T-cell (primary cell): ENCODE measurements at places on chromosomes 11 and 22.

GRCh38 chr11:104965735-104966134, 2.6 kb downstream of the CASP4 start:
- no peak overlapping the region for H3K4me3 ChIP-seq
- H3K36me3 ChIP-seq, result no peaks in the 10 kb centered on the region
- DNase-seq, result no peak
- H3K27ac ChIP-seq, result no peak overlapping the region
- no peaks in the 10 kb centered on the region for H3K27me3 ChIP-seq

DNA sequence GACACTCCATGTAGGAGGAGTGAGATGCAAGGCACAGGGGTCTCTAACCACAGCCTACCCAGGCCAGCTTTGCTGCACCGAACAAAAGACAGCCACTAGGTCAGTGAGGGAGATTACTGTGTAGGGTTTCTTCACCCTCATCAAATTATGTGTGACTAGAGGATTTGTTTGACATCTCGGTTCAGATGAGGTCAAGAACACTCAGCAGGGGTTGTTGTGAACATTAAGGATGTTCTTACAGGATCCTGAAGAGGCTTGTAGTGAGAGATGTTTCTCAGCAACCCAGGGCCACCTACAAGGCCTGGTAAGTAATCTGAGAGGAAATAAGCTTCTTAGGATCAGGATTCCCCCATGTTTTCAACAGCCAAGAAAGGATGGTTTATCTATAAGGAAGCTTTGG, 202.1 kb downstream of the NXPE2 start:
- H3K27me3 ChIP-seq, result no peaks in the 10 kb centered on the region
- H3K4me3 ChIP-seq, result no peak overlapping the region
- H3K27ac ChIP-seq, result no peak overlapping the region
- no peaks in the 10 kb centered on the region for H3K4me1 ChIP-seq
- H3K36me3 ChIP-seq, result no peaks in the 10 kb centered on the region
- DNase-seq, result no peak

DNA sequence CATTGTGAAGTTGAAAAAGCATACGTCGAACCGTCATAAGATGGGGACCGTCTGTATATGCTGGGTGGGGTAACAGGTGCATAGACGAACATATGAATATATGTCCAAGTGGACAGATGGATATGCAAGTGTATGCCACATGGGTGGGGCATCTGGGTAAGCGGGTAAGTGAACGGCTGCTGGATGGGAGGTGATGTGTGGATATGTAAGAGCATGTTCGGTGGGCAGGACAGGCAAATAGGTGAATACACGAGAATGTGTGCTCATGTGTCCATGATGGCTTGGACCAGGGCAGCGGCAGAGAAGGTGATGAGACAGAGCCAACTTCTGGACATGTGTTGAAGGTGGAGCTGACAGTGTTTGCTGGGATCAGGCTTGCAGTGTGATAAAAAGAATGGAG, 12.0 kb downstream of the IFITM10 start:
- peaks cover 14% of the 10 kb centered on the region for H3K4me1 ChIP-seq
- H3K4me3 ChIP-seq, result no peak overlapping the region
- no peak overlapping the region for H3K27ac ChIP-seq
- DNase-seq, result no peak
- peaks cover 7% of the 10 kb centered on the region for H3K27me3 ChIP-seq
- no peaks in the 10 kb centered on the region for H3K36me3 ChIP-seq

- no peak overlapping the region for H3K4me3 ChIP-seq
- H3K27ac ChIP-seq, result no peak overlapping the region
- no peak for DNase-seq
- no peaks in the 10 kb centered on the region for H3K36me3 ChIP-seq
- H3K4me1 ChIP-seq, result peaks cover under 1% of the 10 kb centered on the region
Observed at GRCh38 chr22:32119568-32120235, 39.4 kb downstream of the C22orf42 start.

DNA sequence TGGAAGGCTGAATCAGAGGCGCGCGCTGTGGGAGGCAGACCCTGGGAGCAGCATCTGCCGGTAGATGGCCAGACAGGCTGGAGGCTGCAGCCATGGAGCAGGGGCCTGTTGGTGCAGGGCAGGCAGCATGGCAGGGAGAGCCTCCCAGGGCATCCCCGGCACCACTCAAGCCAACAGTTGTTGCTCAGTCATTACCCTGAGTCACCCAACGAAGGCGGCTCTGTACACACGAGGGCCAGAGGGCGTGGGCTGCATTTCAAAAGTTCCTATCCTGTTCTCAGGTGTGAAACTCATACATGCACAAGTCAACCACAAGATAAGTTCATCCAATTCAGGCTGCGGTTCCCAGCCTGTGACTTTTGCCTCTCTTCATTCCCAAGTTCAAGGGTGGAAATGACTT, 2.6 kb downstream of the ANO1 start:
- H3K27ac ChIP-seq, result no peak overlapping the region
- peaks cover 6% of the 10 kb centered on the region for H3K27me3 ChIP-seq
- H3K4me3 ChIP-seq, result no peak overlapping the region
- no peaks in the 10 kb centered on the region for H3K36me3 ChIP-seq

GRCh38 chr11:95611827-95612226, 177.8 kb downstream of the FAM76B start:
- no peaks in the 10 kb centered on the region for H3K4me1 ChIP-seq
- no peak overlapping the region for H3K4me3 ChIP-seq
- no peak overlapping the region for H3K27ac ChIP-seq
- no peaks in the 10 kb centered on the region for H3K27me3 ChIP-seq
- no peaks in the 10 kb centered on the region for H3K36me3 ChIP-seq

- peaks cover 21% of the 10 kb centered on the region for H3K36me3 ChIP-seq
- DNase-seq, result no peak
- peak overlapping the region; percentile 65 for H3K27ac ChIP-seq
- H3K27me3 ChIP-seq, result no peaks in the 10 kb centered on the region
- no peak overlapping the region for H3K4me3 ChIP-seq
- H3K4me1 ChIP-seq, result peaks cover 22% of the 10 kb centered on the region
Observed at GRCh38 chr11:1887451-1888346, 4.0 kb downstream of the PRR33 start.

GRCh38 chr22:22914726-22915669, 27.4 kb downstream of the IGLL5 start:
- peaks cover 27% of the 10 kb centered on the region for H3K27me3 ChIP-seq
- H3K4me1 ChIP-seq, result no peaks in the 10 kb centered on the region
- H3K4me3 ChIP-seq, result no peak overlapping the region
- no peaks in the 10 kb centered on the region for H3K36me3 ChIP-seq
- H3K27ac ChIP-seq, result no peak overlapping the region

GRCh38 chr11:33579101-33579500, 121.5 kb downstream of the C11orf91 start:
- H3K27ac ChIP-seq, result no peak overlapping the region
- H3K4me3 ChIP-seq, result no peak overlapping the region
- no peaks in the 10 kb centered on the region for H3K4me1 ChIP-seq
- H3K27me3 ChIP-seq, result no peaks in the 10 kb centered on the region

GRCh38 chr11:47943721-47944586, 36.4 kb upstream of the PTPRJ start:
- no peak for DNase-seq
- no peak overlapping the region for H3K27ac ChIP-seq
- H3K4me3 ChIP-seq, result no peak overlapping the region
- no peaks in the 10 kb centered on the region for H3K36me3 ChIP-seq

- H3K4me3 ChIP-seq, result no peak overlapping the region
- DNase-seq, result no peak
- H3K4me1 ChIP-seq, result no peaks in the 10 kb centered on the region
- no peak overlapping the region for H3K27ac ChIP-seq
Observed at GRCh38 chr11:108967571-108967970, 302.7 kb downstream of the DDX10 start.

GRCh38 chr11:130121445-130121978, 38.1 kb upstream of the ST14 start:
- peaks cover 37% of the 10 kb centered on the region for H3K36me3 ChIP-seq
- no peak for DNase-seq
- H3K27ac ChIP-seq, result no peak overlapping the region
- H3K4me3 ChIP-seq, result no peak overlapping the region

DNA sequence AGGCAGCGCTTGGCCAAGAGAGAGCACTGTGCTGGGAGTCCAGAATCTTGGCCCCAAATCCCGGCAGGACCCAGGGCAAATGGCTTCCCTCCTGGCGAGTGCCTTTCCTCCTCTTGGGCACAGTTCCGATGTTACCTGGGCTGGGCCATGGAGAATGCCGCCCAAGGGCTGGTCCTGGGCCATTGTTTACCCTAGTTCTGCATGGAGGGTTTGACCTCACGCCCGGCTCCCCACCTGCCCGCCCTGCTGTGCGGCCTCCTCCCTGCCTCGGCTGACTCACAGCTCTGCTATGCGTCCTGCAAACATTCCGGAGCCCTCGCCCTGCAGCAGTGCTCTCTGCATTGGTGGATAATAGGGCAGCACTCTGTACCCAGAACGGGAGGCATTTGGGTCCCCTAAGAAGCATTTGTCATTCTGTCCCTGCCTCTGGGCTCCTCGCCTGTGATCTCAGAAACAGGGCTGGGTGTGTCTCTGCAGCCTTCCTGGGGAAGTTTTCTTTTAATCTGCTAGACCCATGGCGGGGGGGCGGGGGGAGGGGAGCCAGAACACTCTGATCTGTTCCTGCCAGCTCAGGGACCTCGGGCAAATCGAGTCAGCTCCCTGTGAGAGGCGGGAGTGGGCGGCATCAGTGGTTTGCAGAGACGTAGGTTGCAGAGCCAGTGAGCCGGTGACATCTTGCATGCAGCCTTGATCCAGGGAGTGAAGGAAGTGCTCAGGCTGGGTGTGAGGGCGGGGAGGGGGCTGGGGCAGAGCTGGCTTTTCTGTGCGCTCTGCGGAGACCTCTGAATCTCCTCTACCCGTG, 32.9 kb upstream of the SMIM38 start:
- peak overlapping the region; percentile 45 for H3K27ac ChIP-seq
- H3K27me3 ChIP-seq, result no peaks in the 10 kb centered on the region
- H3K4me3 ChIP-seq, result peak overlapping the region; percentile 31
- H3K36me3 ChIP-seq, result no peaks in the 10 kb centered on the region
- peak; percentile 17 for DNase-seq

GRCh38 chr11:95768521-95768920, 21.1 kb downstream of the FAM76B start:
- no peak overlapping the region for H3K4me3 ChIP-seq
- no peak for DNase-seq
- no peaks in the 10 kb centered on the region for H3K27me3 ChIP-seq
- H3K36me3 ChIP-seq, result peaks cover 14% of the 10 kb centered on the region
- H3K27ac ChIP-seq, result no peak overlapping the region

GRCh38 chr22:27816552-27816951, 15.0 kb upstream of the MN1 start:
- DNase-seq, result no peak
- no peaks in the 10 kb centered on the region for H3K36me3 ChIP-seq
- no peak overlapping the region for H3K27ac ChIP-seq
- no peak overlapping the region for H3K4me3 ChIP-seq

- no peak overlapping the region for H3K27ac ChIP-seq
- H3K36me3 ChIP-seq, result no peaks in the 10 kb centered on the region
- no peaks in the 10 kb centered on the region for H3K27me3 ChIP-seq
- no peaks in the 10 kb centered on the region for H3K4me1 ChIP-seq
Observed at GRCh38 chr11:104594228-104594958, 303.9 kb downstream of the CASP12 start.

DNA sequence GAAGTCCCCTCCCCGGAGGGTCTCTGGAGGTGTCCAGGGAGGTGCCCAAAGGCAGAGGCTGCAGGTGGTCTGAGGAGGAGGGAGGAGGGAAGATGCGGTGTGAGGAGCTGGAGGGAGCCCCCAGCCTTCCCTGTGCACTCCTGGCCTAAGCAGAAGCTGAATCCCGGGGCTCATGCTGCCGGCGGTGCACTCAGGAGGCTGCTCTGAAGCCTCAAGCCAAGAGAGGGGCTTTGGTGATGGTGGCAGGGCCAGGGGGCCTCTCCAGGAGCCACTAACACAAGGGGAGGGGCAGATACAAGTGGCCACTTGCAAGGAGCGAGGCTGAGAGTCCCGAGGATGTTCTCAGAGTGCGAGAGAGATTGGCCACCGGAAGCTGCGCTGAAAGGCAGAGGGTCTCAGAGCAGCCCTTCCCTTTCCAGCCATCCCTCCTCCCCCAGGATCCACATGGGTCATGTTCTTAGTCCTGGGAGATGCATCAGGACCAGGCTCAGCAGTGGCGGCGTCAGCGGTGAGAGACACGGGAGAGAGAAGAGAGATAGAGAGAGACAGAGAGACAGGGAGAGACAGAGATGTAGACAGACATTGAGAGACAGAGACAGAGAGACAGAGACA, 774 bp upstream of the MRGPRG start:
- H3K27ac ChIP-seq, result no peak overlapping the region
- H3K4me3 ChIP-seq, result no peak overlapping the region
- H3K27me3 ChIP-seq, result no peaks in the 10 kb centered on the region

DNA sequence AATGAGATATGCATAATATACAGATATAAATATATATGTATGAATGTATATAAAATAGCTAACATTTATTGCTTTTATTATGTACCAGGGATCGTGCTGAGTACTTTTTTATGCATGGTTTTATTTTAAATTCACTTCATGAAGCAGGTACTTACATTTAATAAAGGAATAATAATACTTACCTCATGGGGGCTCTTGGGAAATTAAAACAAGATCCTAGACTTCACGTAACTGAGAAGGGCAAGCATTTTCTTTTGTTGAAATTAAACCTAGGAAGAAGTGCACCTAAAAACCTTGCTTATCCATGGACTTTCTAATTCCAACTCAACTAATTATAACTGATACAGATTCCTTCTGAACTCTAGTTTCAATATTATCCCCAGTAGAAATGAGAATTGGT, 40.0 kb upstream of the ABTB2 start:
- no peaks in the 10 kb centered on the region for H3K4me1 ChIP-seq
- DNase-seq, result no peak
- H3K36me3 ChIP-seq, result no peaks in the 10 kb centered on the region
- H3K27ac ChIP-seq, result no peak overlapping the region
- H3K27me3 ChIP-seq, result no peaks in the 10 kb centered on the region
